ENCODE measurements at places on chromosomes 1 and 21.

GRCh38 chr1:222171005-222171404 is 376.9 kb downstream of the HHIPL2 start:
- DNase-seq = no peak

DNA sequence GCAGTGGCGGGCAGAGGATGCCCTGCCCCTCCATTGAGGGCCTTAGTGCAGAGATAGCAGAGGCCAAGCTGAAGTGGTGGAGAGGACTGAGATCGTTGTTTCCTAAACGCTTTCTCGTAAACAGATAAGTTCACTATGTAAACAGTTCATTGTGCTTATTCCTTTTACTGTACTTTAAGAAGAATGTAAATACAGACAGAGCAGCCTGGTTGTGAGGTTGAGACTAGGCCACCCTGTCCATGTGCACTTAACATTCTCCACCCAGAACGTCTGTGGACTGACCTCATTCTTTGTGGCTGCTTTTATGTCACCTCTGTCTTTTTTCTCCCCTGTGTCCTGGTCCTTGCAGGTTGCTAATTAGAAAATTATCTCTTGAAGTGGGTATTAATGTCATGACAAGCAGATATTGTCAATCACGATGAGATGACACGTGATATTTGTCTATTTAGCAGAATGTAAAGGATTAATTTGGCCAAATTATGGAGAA is 8.5 kb downstream of the CENPS start:
- no peak for DNase-seq

GRCh38 chr21:34740198-34740597 is 71.4 kb downstream of the CLIC6 start:
- no peak for DNase-seq

DNA sequence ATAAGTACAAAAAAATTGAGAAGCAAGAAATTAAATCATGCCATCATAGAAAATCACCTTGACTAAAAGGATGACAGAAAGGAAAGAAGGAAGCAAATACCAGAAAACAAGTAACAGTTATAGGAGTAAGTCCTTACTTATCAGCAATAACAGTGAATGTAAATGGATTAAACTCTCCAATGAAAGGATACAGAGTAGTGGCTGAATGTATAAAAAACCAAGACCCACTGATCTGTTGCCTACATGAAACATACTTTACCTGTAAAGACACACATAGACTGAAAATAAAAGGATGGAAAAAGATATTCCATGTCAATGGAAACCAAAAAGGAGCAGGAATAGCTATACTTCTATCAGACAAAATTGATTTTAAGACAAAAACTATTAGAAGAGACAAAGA is 52.2 kb downstream of the RABGAP1L start:
- no peak for DNase-seq

- DNase-seq = no peak
Observed at GRCh38 chr1:184019506-184019905, 18.0 kb downstream of the COLGALT2 start.

GRCh38 chr1:234397732-234398131 is 24.5 kb downstream of the COA6 start:
- DNase-seq = no peak

DNA sequence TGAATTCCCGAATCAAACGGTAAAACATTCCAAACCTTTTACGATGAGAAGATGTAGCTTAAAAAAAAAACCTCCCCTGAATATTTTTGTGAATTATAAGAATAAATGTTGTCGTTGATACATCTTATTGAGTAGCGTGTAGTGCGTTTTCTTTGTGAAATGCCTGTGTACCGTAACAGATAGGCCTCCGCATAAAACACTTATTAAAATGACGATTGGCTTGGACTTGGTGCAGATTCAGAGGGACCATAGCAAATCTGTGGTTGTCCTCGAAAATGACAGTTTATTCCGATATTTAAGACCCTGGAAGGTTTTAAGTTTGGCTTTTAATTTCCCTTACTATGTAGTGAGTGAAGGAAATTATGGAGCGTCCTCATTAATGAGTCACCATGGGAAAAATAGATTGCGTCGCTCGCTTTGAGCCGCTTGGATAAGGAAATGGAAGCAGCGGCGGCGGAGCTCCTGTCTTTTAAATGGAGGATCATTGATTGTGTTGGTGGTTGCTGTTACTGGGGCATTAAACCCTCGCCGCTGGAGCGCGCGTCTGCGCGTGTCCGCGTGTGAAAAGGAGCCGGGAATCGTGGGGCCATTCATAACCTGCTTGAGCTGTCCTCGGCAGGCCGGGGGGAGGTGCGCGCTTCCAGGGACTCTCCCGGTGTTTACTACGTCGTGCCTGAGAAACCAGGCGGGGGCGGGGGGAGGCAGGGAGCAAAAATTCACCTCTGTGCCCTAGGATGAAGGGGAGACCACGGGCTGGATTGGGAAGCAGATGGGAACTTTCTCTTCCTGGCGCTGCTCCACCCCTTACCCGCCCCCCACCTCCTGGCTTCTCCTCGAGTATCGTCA is 1.6 kb downstream of the SPEN start:
- DNase-seq = peak; percentile 82

DNA sequence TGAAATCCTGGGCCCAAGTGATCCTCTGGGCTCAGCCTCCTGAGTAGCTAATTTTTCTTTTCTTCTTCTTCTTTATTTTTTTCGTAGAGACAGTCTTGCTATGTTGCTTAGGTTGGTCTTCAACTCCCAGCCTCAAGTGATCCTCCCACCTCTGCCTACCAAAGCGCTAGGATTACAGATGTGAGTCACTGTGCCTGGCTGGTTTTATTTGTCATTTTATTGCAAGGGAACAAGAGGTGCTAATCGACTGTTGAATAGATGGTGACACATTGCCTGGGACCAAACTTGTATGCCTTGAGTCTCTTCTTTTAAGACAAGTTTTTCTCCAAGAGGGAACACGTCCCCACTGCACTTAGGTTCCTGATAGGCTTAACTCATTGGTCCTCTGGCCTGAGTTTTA is 20.0 kb upstream of the KLHDC8A start:
- peak; percentile 67 for DNase-seq

DNA sequence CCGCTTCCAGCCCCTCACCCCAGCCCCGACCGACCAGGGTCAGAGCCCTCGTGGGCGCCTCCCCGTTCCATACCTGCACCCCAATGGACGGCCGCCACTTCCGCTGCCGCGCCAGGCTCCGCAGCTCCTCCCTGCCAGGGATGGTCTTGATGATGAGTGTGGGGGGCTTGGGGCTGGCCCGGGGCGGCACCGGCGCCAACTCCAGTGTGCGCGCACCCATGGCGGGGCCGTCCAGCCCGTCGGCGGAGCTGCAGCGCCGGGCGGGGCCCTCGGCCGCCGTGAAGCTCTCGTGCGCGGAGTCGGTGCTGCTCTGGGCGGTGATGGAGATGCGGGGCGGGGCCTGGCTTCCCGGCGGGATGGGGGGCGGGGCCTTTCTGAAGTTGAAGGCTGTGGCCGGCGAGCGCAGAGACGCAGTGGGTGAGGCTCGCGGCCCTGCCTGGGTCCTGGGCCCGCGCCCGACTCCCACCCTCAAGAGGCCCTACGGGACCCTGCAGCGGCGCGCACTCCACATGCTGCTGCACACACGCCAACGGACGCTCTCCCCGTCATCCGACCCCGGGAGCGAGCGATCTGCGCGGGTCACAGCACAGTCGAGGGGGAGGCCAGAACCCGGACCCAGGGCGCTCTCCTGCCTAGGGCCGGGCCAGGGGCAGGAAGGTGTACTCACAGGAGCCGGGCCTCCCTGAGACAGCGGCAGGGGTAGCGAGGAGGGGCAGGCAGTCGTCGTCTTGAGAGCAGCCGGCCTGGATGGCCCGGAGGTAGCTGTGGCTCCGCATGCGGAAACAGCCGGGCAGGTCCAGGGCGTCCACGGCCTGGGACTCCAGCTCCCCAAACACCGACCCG is 26.1 kb upstream of the SMIM12 start:
- no peak for DNase-seq

DNA sequence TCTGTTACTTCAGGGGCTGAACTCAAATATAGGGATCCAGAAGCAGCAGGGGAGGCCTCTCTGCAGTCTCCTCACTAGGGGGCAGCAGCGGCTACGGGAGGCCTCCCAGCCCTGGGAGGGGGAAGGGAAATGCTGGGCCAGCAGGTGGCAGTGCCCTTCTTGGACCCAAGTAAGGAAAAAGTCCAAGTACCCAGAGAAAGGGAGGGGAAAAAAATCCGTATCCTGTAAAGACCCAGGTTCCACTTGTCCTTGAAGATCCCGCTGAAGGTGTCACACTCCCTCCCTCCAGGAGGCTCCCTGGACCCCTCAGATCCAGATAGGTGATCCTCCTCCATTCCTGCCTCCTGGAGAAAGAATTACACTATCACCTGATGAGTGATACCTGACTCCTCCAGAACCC is 14.1 kb upstream of the NUAK2 start:
- DNase-seq = peak; percentile 81

DNA sequence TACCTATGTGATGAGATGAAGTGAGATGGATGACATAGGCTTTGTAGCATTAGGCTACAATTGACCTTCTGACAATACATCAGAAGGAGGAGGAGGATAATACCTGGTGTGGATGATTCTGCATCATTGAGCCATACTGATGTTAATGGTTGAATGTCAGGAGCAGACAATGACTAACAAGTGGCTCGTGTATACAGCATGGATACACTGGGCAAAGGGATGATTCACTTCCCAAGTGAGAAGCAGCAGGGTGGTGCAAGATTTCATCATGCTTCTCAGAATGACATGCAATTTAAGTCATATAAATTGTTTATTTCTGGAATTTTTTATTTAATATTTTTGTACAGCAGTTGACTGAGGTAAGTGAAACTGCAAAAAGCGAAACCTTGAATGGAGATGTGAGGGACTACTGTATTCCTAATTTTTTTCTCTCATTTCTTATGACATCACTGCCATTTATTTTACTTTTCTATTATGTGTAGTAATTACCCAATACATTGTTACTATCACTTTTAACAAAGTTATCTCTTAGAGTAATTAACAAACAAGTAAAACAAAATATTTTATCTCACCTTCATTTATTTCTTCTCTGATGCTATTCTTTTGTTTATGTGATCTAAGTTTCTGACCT is 34.4 kb upstream of the COP1 start:
- peak; percentile 44 for DNase-seq

GRCh38 chr1:92881391-92881790 is 49.6 kb downstream of the RPL5 start:
- DNase-seq = no peak

DNA sequence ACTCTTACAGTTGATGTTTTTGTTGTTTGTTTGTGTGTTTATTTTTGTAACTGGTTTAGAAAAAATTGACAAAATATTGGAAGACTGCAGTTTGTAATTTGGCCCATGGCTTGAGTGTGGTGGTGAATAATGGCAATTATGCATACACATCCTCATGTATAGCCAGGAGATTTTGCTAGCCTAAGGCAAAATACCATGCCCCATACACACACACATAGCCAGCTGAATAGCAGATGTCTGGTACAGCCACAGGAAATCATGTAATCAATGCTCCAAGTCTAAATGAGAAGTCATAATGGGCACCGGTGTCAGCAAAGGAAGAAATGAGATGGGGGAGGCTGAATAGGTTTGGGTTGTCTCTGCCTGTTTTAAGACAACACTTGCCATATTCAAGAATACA is 135.2 kb upstream of the COA6 start:
- DNase-seq = no peak

DNA sequence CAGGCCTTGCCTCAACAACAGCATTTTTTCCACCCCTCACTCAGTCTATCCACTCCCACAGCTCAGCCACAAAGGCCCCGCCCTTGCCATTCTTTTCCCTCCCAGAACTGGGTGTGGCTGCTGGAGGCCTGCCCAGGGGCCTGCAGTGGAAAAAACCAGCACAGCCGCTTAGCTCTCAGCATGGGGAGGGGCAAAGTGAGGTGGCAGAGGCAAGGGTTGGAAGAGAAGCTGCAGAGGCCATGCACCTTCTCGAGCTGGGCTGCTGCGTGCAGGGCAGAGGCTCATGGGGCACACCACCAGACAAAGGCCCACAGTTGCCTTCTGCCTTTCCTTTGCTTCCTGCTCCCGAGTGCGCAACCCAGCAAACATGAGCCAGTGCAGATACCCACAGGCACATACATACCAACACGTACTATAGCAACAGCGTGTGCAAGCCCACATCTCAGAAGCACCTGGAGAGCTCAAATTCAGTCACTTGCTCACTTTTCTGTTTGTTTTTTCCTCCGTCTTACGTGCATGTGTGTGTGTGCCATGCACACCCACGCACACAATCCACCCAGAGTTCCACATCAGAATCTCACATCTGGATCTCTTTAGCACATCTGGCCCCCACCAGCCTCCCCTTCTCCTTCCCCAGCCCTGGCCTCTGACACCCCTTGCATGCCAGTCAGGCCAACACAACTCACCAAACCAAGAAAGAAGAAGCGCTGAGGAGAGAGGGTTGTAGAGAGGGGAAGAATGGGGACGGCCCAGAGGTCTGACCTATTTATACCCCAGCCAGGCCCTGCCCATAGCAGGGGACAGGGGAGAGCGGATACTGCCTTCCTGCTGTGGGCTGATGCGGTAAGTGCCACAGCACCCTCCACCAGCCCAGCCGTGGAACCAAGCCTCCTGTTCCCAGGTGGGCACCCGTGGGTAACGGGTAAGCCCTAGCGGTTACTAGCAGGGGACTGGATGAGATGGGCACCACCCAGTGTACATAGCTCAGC is at the start of gene S100A4:
Gene S100A4 (minus strand): TSS at position 740 of the 989 bp plus-strand sequence. CDS start 1,012 bp downstream, outside the sequence.
- DNase-seq = peak; percentile 95

DNA sequence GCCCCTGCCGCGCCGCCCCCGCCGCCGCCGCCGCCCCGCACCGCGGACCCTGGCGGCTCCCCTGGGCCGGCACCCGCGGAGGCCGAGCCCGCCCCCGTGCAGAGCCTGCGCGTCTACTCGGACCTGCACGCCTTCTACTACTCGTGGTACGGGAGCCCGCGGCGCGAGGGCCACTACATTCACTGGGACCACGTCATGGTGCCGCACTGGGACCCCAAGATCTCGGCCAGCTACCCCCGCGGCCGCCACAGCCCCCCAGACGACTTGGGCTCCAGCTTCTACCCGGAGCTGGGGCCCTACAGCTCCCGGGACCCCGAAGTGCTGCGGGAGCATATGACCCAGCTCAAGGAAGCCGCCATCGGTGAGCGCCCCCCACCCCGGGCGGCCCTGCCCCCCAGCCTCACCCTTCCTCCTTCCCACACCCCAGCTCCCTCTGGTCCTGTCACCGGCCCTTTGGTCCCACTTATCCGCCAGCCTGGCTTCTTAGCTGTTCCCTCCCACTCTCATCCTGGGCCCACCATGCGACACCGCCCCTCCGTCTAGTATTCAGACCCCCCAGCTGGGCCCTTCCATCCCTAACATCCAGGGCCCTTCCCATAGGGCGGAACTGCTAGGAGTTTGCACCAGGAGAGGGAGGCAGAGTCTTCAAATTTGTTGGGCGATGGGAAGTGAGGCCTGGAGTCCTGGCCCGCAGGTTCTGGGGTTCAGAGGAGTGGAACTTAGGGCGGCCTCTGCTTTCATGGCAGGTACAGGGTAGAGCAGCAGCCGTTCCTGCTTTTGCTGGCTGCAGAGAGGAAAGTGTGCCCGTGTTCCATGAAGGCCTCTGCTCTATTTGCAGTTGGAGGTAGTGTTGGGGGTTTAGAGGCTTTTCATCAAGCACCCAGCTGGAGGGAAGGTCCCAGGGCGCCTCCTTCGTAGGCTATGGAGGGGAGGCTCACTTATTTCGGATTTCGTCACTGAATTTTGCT is 1.0 kb downstream of the MANEAL start:
- no peak for DNase-seq

- DNase-seq = no peak
Observed at GRCh38 chr1:114745291-114745690, 12.5 kb downstream of the CSDE1 start.

GRCh38 chr1:51622455-51622913 is 5.6 kb downstream of the OSBPL9 start:
- peak; percentile 92 for DNase-seq

- peak; percentile 15 for DNase-seq
Observed at GRCh38 chr21:32994305-32994704, 31.4 kb upstream of the OLIG2 start.

Data from LoVo (cell line).